Activated gamma-delta T cell (primary cell): ENCODE measurements at places on chromosomes 1 and 21.

GRCh38 chr1:161836018-161836417 lies 69.9 kb downstream of the ATF6 start:
- DNase-seq, result no peak

GRCh38 chr21:32733356-32733755 lies 5.5 kb upstream of the SYNJ1 start:
- no peak for DNase-seq

DNA sequence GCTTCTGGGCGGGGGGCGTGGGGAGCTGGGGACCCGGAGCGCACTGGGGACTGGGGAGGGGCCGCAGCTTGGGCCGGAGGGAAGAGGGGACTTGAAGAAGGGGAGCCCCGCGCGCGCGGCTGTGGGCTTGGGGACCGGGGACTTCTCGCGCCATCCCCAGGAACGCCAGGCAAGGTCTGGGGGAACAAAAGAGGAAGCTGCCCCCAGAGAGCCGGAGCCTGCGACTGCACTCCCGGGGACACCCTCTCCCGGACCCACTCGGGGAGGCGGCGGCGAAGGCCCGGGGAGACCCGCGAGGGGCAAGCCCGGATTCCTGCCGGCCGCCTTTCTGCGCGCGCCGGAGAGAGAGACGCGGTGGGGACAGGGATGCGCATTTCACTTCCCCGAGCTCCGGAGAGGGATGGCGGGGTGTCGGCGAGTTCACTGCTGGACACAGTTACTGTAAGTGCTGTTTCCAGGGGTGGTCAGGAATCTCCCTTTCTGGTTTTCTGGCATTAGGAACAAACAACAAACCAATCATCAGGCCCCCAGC lies 732 bp downstream of the ABCG1 start:
- peak; percentile 32 for DNase-seq

GRCh38 chr21:15644489-15644888 lies 85.3 kb upstream of the USP25 start:
- no peak for DNase-seq

- peak; percentile 27 for DNase-seq
Observed at GRCh38 chr1:3775490-3776230, 3.1 kb downstream of the SMIM1 start.

GRCh38 chr21:44370027-44370735 lies 16.8 kb downstream of the TRPM2 start:
- no peak for DNase-seq

DNA sequence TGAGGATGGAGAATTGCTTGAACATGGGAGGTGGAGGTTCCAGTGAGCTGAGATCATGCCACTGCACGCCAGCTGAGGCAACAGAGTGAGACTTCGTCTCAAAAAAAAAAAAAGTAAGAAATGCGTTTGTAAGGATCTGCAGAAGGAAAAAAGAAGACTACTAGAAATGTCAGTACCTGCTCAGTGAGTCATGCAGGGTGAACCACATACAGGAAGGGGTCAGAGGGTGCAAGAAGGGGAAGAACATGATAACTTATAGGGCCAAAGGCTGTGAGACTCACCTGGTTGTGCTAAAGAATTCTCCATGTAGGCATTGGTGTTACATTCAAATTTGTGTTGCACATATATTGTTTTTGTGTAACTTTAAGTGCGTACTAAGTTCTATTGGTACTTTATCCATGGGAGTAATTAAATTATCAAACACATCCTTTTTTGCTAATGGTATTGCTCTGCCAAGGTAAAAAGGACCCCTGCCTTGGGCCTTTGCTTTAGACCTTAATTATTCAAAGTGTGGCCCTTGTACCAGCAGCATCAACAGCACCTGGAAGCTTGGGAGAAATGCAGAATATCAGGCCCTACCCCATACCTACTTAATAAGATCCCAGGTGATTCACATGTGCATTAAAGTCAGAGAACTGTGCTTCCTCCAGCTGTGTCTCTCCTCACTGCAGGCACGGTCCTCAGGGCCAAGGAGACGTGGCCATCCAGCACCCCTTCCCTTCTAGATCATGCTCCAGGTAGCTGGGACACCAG lies 96.4 kb upstream of the PPP2R5A start:
- no peak for DNase-seq

- no peak for DNase-seq
Observed at GRCh38 chr1:111943066-111943465, 46.4 kb downstream of the KCND3 start.

DNA sequence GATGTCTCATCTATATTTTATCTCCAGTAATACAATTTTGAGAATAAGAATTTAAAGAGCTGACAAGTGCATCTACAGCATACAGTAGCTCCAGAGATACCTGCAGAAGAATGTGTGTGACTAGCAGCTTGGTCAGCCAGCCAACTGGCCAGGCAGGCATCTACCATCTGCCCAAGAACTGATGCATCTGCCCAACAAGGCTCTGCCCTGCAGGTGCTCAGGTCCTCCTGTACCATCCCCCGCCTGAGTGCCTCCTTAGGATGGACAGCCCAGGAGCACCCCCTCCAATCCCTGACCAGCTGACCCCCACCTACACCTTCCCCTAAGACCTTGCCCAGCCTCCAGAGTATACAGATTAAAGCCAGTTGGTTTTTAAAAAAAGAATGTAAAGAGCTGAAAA lies 30.3 kb downstream of the TMEM69 start:
- DNase-seq, result no peak

GRCh38 chr1:228802386-228803220 lies 67.3 kb downstream of the RHOU start:
- no peak for DNase-seq

GRCh38 chr21:29973258-29973657 lies 33.5 kb upstream of the GRIK1 start:
- no peak for DNase-seq

DNA sequence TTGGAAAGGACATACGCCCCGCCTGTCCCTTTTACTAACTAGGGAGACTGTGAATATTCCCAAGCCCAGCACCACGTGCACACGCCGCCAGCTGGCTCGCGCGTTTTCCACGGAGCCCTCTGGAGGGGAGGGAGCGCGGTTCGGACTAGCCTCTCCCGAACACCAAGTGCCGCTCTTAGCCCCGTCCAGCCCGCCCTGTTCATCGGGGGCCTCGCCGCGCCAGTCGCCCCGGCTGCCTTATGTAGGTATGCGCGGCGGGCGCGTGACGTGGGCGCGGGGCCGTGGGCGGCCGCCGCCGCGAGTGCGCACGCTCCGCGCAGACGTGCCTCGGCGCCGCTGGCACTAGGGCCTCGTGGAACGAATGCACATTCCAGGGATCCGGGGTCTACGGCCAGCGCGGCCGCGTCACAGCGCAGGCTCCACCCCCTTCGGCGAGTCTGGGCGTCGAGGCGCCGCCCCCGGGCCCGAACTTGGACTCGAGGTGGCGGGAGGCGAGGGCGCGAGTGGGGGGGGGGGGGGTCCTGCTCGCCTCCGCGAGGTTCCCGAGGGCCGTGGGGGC lies 767 bp upstream of the IRF2BP2 start:
- DNase-seq, result peak; percentile 91

- no peak for DNase-seq
Observed at GRCh38 chr1:174964261-174964971, 35.3 kb upstream of the CACYBP start.

GRCh38 chr1:109777436-109777835 lies 13.7 kb upstream of the EPS8L3 start:
- DNase-seq, result no peak

GRCh38 chr1:233078396-233078795 lies 128.0 kb downstream of the NTPCR start:
- DNase-seq, result no peak

DNA sequence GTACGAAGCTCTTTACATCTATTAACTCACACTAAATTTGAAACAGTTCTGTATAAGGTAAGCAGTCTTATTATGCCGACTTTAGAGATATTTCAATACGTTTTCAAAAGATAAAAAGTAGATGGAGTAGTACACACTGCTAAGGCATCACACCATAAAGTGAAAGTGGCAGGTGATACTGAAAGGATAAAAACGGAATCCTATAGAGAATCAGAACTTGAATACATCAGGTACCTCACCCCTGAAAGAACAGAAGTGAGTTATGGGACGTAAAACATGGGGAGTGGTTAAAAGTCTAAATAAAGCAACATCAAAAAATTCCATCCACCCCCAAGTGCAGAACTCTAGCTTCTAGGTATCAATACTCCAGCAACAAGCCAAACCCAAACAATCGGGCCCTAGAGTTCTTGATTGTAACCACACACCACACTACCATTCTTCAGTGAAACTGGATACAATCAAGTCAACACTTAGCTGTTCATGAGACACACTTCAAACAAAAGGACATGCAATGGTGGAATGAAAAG lies 142.6 kb downstream of the SMYD3 start:
- DNase-seq, result no peak

- DNase-seq, result no peak
Observed at GRCh38 chr1:1594602-1595260, 5.2 kb downstream of the FNDC10 start.

GRCh38 chr1:53370369-53370961 lies 42.6 kb upstream of the LRP8 start:
- DNase-seq, result no peak

- no peak for DNase-seq
Observed at GRCh38 chr1:231701306-231701705, 74.7 kb downstream of the DISC1 start.

GRCh38 chr1:205916541-205916940 lies 26.7 kb downstream of the SLC26A9 start:
- DNase-seq, result no peak

GRCh38 chr1:167463875-167464575 lies 54.3 kb downstream of the CD247 start:
- no peak for DNase-seq

DNA sequence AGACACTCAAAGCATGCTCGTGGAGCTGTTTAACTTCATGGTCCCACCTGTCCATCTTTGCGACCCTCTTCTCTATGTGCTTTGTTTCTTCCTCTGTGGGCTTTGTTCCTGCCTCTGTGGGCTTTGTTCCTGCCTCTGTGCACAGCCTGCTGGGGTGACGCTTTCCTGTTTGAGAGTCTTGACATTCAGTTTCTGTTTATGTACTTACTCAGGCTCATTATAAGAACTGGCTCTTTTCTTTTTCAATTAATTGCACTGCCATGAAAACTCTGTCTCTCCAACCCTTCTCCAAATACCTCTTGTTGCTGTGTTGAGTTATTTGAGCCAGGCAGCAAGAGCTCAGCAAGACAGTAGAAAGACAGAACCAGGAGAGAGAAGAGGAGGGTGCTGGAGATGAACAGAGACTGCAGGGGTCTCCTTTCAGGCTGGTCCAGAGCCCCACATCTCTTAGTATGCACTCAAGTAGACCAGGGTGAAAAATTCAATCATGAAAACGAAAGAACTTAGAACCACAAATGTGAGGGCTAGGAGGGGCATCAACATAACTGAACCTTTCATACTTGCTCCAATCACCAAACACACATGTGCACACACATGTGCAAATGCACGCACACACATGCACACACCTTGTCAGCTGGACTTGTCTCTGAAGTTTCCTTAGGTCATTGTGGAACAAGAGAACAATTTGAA lies 88.3 kb upstream of the SGIP1 start:
- DNase-seq, result no peak

DNA sequence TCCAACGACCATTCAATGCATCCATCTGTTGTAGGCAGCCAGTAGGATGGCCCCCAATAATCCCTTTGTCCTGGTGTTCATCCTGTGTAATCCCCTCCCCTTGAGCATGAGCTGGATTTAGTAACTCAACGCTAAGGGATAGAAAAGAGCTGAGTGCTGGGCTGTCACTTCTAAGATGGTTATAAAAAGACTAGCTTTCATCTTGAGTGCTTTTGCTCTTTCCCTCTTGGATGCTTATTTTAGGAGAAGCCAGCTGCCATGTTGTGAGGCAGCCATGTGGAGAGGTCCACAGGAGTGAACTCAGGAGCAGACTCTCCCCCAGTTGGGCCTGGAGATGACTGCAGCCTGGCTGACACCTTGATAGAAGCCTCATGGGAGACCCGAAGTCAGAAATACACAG lies 401.5 kb downstream of the VAV3 start:
- DNase-seq, result no peak

DNA sequence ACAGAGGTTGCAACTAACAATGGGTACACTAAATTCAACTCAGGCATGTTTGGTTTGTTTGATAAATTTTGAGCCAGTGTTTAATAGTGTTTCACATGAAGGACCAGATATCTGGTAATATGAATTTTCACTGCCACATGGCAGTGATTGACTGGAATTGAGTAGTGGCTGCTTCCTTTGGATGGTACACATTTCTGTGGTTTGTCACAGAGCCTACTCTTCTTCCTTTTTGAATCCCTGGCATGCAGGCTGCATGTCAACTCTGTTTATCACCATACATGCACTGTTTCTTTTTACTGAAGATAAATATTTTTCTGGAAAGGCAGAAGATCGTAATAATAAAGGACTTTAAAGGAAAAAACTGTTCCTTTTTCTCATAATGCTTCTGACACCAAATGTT lies 35.5 kb downstream of the SDCCAG8 start:
- DNase-seq, result no peak

- DNase-seq, result no peak
Observed at GRCh38 chr21:38851101-38851500, 45.4 kb downstream of the ETS2 start.

- DNase-seq, result no peak
Observed at GRCh38 chr1:239386453-239387303, at the start of gene CHRM3. Gene CHRM3 (plus strand): TSS chr1:239386568. CDS start chr1:239907452, 520,884 bp downstream.

GRCh38 chr1:211643324-211644212 lies 31.9 kb downstream of the NEK2 start:
- no peak for DNase-seq

- DNase-seq, result no peak
Observed at GRCh38 chr1:41868241-41868998, 50.3 kb downstream of the HIVEP3 start.

GRCh38 chr1:45607404-45608074 lies 16.3 kb downstream of the CCDC17 start:
- DNase-seq, result no peak

- DNase-seq, result no peak
Observed at GRCh38 chr1:23593556-23594148, 34.4 kb upstream of the ID3 start.

DNA sequence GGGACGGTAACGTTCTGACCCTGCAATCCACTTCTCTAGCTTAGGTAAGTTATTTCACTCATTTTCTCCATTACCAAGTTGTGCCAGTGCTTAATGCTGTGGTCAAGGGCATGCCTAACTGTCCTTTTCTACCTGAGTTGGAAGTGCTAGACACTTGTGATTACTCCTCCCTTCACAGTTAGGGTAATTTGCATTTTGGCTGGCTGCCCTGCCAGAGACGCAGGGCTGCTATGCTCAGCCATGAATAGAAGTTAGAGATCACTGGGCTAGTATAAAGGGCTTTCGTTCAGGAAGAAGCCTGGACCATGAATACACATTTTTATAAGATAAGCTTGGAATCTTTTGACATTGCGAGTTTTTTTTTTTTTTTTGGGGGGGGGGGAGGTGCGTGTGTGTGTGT lies 633.2 kb upstream of the NEGR1 start:
- DNase-seq, result no peak

- no peak for DNase-seq
Observed at GRCh38 chr1:65084066-65084465, 63.9 kb upstream of the AK4 start.

GRCh38 chr1:220409771-220410595 lies 118.0 kb upstream of the MARK1 start:
- DNase-seq, result no peak

DNA sequence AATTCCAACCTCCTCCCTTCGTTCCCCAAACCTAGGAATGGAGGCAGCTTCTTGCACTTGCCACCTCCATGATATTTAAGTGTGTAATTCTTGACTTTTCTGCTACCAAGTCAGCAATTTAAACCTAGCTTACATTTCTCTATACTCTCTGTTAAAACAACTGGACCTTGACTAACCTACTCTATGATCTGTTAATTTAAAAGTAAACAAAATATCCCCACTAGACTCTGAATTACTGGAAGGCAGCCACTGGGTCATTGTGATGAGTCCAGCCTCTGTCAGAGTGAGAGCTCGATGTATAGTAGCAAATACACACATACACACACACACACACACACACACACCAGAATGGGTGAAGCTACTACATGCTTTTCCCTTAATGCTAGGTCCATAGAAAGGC lies 40.0 kb upstream of the DHCR24 start:
- no peak for DNase-seq
